ENCODE measurements at places on chromosomes 11 and 22.

GRCh38 chr11:29018631-29019030, 910.4 kb downstream of the METTL15 start:
- DNase-seq: peak; percentile 49

- no peak for DNase-seq
These were observed 5.6 kb downstream of the IGLL5 start for GRCh38 chr22:22893077-22893805.

- no peak for DNase-seq
These were observed 76.1 kb downstream of the BBOX1 start for GRCh38 chr11:27116684-27117083.

GRCh38 chr11:69598147-69598546, 42.8 kb upstream of the CCND1 start:
- DNase-seq: peak; percentile 47

GRCh38 chr11:115222218-115222862, 281.9 kb downstream of the CADM1 start:
- peak; percentile 54 for DNase-seq

- no peak for DNase-seq
These were observed 23.9 kb downstream of the IGLL5 start for GRCh38 chr22:22911327-22912134.

DNA sequence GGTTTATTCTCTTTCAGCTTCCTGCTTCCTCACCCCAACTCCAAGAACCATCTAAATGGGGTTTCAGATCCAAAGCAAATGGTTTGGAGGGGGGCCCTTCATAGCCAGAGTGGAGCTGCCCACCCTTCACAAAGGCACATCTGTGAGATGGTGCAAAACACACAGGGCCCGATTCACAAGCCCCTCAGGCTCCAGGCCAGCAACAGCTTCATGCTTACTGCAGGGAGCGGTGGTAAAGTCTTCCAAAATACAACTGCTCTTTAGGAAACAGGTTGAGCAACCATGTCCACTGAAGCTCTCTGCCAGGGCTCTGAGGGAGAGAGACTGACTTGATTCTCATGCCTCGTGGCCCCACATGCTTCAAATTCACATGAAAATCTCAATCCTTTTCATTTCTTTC, 213.0 kb upstream of the NARS2 start:
- no peak for DNase-seq

GRCh38 chr22:22201930-22202343, 42.6 kb upstream of the VPREB1 start:
- no peak for DNase-seq

DNA sequence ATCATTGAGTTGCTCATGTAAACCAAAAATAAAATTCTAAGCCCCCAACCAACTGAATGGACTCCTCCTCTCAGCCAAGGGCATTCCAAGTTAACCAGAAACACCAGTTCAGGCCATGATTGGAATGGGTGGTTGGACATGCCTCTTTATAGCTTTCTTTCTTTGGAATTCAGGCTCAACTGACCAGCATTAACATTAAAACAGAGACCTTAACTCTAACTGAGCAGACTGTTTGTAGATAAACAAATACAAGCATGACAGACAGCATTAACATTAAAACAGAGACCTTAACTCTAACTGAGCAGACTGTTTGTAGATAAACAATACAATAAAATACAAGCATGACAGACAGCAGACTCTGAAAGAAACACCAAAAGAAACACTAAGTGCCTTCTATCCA, 278.2 kb downstream of the DLG2 start:
- no peak for DNase-seq

DNA sequence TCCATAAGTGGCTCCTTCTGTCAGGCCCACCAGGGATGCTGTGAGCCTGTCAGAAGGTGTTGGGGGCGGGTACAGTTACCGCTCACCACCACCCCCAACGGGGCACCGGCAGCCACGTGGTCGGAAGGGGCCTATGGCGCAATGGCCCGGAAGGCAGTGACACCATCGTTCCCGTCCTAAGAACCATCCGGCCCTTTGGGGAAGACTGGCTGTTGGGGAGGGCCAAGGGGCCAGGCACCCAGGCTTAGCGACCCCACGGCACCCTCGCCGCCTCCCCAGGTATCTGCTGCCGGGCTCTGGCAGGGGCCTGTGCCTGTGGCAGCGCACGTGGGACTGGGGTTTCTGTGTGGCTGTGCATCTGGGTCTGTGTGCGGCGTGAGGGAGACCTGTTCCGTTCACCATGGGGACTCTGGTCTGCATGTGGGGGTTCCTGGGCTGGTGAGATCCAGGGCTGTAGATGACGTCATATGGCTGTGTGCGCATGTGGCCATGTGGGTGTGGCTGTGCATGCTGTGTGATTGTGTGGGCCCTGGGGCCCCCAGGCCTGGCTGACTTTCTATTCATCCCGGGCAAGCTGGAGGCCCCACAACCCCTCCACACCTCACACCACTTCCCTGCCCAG, 717 bp downstream of the OSM start:
- no peak for DNase-seq

DNA sequence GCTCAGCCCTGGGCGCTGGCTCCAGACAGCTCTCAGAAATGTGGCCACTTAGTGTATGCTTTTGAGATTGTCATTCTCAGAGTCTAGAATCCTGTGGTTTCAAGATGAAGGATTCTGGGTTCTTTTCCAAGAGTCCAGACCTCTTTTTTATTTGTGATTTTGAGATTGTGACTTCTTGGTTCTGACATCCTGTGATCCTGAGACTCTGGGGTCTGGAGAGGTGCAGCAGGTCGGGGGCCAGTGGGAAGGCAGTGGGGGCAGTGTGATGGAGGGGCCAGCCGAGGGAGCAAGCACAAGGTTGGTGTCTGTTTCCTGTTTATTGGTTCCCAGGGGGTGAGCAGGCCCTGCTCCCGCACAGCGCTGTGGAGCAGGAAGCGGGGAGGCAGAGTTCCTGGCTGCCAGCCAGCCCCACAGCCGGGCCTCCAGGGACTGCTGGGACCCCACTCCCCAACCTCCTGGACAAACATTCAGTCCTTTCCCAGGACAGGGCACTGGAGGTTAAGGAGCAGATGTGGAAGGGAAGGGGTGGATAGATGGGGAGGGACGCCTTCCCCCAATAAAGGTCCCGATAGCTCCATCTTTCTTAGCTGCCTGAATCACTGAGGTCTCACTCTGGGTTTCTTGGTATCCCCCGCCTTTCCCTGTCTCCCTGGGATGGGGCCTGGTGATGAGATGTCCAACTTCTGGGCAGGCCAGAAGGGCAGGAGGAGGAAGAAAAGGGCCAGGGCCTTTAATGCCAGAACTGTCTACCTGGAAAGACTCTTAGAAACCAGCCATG, 13.7 kb downstream of the ARHGEF17 start:
- no peak for DNase-seq

GRCh38 chr11:130449310-130449990, 1.0 kb downstream of the ADAMTS15 start:
- DNase-seq: no peak

- peak; percentile 74 for DNase-seq
These were observed 64.8 kb upstream of the NUP160 start for GRCh38 chr11:47912843-47913437.

DNA sequence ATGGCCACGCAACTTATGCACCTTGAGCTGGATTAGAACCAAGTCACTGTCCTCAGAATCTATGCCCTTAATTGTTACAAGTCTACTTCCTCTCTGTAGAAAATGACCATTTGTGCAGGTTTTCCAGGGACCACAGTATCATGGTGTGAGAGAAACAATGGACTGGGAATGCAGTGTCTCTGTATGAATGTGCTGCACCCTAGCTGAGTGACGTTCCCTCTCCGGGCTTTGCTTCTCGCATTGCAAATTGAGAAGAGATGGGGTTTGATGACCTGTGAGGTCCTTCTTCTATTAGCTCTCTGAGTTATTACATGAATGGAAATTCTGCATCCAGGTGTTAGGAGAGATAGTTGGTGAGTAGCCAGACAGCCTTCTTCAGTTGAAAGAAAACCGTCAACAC, 1052.3 kb downstream of the NTM start:
- no peak for DNase-seq

DNA sequence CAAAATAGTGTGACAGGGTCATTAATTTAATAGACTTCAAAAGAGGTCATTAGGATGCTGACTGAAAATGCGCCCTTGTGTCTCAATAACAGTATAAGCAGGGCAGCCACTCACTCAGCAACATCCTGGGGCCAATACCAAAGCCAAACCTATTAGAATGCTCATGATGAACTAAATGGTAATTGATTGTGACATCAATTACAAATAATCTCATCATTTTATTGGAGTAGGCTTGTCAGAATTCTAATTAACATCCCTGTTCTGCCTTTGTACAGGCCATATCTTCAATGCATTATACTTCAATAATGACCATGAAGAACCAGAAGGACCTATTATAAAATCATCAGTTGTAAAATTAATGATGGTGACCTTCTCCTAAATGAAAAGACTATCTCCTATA, 64.2 kb downstream of the DNAJC24 start:
- DNase-seq: no peak

GRCh38 chr11:43908191-43908590, 27.6 kb downstream of the ALKBH3 start:
- no peak for DNase-seq

- DNase-seq: no peak
These were observed 11.9 kb downstream of the APOL2 start for GRCh38 chr22:36227396-36227795.

- no peak for DNase-seq
These were observed 242.1 kb downstream of the NTM start for GRCh38 chr11:131612533-131612932.

DNA sequence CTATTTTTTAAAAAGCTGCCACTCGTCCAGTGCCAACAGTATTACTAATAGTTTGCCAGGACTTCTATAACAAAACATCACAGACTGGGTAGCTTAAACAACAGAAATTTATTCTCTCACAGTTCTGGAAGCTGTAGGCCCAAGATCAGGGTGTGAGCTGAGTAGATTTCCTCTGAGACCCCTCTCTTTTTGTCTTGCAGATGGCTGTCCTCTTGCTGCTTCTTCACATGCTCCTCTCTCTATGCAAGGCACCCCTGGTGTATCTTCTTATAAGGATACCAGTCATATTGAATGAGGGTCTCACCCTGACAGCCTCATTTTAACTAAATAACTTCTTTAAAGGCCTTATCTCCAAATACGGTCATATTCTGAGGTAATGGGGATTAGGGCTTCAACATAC, 390.9 kb downstream of the DLG2 start:
- no peak for DNase-seq

- no peak for DNase-seq
These were observed 6.8 kb upstream of the ANKRD13D start for GRCh38 chr11:67282155-67282875.

DNA sequence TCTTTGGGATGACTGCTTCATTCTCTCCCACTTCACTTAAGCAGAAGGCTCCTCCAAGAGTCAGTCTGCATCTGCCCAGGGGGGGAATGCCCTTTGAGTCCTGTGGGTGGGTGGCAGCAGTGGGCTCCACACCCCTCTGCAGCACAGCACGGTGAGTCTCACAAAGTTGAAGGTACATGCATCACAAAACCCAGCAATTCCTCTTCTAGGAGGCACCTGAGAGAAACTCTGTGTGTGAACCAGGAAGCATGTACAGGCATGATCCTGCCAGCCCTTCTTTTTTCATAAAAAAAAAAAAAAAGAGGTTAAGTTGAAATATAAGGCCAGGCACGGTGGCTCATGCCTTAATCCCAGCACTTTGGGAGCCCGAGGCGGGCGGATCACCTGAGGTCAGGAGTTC, 87.2 kb downstream of the MYO18B start:
- no peak for DNase-seq

DNA sequence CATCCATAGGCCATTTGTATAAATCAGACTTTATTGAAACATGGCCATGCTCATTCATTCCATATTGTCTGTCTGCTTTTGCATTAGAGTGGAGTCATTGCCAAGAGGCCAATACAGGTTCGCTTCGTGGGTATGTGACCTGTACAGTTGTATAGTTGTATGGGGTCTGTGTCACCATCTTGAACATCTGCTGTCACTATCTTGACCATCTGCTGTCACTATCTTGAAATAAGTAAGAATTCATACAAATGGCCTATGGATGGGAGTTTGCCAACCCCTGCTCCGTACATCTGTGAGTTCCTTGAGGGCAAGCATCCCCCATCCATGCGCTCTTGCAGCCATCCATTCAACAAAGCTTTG, 44.4 kb upstream of the ANO1 start:
- no peak for DNase-seq

DNA sequence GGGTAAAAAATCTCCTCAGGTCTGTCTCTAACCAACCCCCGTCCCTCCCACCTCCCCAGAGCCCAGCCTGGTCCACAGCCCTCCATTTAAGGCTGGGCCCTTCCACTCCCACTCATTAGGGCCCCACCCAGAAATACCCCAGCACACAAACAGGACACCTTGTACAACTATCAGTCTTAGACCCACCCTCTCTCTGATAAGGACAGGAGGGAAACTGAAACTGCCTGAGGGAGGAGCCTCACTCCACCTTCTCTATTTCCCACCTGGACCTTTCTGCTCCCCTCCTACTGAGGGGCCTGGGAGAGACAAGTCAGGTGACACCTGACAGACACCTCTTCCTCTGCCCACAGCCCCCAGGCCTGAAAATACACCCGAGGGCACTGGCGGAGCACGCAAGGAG, 90.2 kb downstream of the PLEKHA7 start:
- no peak for DNase-seq

GRCh38 chr11:103465555-103466140, 356.4 kb downstream of the DYNC2H1 start:
- DNase-seq: no peak

DNA sequence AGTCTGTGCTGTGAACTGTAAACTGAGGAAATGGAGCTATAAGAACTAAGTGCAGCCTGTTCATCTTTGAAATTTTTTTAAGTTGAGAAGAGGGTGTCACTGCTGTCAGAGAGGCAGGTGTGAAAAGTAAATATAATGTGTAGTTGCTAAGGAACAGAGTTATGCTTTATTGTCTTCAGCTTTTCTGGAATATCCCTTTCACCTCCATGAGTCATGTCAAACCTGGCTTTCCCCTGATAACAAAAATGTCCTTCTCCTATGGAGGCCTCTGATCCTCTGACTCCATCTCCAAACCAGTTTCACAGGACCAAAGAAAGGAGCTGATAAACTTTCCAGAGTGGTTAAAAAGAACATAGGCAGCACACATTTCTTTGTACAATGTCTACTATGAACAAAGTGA, 12.8 kb upstream of the MUC15 start:
- DNase-seq: no peak

DNA sequence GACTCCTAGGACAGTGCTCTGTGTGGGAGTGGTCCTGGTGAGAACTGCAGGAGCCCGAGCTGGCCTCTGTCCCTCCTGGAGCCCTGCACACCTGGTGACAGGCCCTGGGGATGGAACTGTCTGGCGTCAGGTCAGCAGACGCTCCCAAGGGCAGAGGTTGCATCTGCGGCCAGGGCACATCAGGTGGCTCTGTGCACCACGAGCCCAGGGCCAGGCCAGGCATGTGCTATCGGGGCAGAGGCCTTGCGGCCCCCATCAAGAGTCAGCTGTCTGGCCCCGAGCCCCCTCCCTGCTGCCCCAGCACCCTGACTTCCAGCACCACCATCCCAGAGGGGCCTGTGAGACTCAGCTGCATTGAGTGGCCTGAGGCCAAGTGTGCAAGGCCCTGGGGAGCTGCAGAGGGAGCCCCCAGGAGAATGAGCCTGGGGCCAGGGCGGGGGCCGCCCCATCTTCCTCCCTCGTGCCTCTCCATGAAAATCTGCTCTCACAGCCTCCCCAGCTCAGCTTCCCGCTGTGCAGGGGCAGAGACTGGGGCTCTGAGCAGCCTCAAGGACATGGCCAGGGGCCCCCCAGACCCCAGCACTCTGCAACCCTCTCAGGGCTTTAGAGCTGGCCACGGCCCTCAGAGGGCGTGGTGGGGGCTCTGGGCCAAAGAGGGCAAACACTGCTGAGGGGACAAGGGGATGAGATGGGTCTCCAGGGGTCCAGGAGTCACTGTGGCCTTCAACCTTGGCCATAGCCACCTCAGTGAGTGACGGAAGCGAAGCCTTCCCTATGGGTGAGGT, 56.4 kb downstream of the RTL6 start:
- no peak for DNase-seq
